IPS-NIHi11 (cell line): ENCODE measurements at places on chromosomes 5 and 9.

DNA sequence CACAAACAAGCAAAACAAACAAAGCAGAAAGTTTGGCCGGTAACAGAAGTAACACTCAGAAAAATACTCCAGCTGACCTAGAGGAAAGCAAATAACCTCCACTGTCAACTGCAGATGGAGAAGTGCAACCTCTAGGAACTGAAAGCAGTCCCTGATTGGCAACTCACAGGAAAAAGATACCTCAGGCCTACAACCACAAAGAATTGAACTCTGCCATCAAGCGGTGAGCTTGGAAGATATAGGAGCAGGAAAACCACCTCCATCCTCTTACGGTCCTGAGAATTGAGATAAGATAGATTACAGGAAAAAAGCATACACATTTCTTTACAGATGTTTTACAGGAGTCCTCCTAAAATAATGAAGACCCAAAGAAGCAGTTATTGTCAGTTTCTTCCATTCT lies 184.5 kb downstream of the PDZD2 start:
- DNase-seq: no peak

GRCh38 chr5:38905516-38905915 lies 59.7 kb downstream of the OSMR start:
- DNase-seq: no peak

GRCh38 chr9:38200431-38200830 lies 131.4 kb upstream of the SHB start:
- no peak for DNase-seq

DNA sequence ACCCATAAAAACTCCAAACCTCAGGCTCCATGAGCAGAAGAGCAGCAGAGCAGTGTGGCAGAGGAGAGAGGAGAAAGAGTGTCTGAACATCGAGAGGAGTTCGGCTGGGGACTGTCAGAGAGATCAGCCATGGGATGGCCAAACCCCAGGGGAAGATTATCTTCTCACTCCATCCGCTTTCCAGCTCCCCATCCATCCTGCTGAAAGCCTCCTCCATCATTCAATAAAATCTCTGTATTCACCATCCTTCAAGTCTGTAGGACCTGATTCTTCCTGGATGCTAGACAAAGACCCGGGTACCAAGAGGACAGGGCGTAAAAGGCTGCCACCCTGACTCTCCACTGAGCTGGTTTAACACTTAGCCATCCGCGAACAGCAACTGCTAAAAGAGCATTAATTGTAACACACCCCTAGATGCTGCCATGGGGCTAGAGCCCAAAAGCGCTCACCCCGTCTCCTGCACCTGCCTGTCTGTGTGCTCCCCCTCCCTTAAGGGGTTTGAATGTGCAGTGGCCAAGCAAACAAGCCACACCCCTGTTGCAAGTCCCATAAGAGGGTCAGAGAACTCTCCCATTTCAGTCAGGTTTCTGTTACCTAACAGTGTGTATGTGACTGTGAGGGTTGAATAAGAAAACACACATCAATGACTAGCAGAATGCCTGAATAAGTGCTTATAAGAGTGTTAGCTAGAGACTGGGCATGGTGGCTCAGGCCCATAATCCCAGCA lies 13.9 kb upstream of the SELENOP start:
- DNase-seq: no peak

GRCh38 chr9:4748612-4749011 lies 7.6 kb upstream of the AK3 start:
- DNase-seq: no peak

- DNase-seq: peak; percentile 53
Measured at GRCh38 chr5:147857302-147858129, 21.0 kb upstream of the SCGB3A2 start.

GRCh38 chr9:84397822-84398221 lies 57.3 kb upstream of the SLC28A3 start:
- peak; percentile 12 for DNase-seq

GRCh38 chr5:6705959-6706358 lies 7.3 kb upstream of the TENT4A start:
- DNase-seq: no peak

DNA sequence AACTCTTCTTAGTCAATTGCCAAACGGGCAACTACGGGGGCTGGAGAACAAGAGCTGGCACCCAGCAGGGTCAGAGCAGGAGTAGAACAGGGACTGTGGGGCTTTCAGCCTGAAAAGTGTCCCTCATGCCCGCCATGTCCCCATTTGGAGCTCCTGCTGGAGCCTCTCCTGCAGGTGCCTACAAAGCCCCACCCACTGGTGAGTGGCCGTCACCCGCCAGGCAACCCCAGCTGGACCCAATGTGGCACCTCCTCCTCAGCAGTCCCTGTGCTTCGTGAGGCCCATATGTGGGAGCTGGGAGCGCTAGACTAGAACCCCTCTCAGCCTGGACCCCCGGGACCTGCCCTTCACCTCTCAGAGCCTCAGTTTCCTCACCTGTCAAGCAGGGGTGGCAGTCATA lies 40.9 kb downstream of the VAV2 start:
- no peak for DNase-seq

GRCh38 chr9:35605351-35606137 lies 482 bp downstream of the TESK1 start:
- peak; percentile 87 for DNase-seq

DNA sequence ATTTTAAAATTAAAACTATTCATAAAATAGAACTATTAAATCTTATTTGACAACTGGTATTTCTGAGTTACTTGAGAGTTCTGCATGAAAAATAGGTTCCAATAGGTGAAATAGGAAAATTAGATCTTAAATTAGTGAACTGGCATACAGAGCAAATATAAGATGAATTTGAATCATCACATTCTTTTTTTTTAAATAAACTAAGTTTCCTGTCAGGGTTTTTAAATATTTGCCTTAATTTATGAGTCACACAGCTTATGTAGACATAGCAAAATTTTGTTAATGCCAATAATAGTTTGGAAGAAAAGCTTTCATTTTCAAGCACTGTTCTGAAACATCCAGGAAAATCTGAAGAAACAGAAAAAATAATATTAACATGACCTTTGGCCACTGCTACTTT lies 311.7 kb upstream of the HAPLN1 start:
- no peak for DNase-seq

GRCh38 chr5:96439477-96440184 lies 6.6 kb upstream of the PCSK1 start:
- no peak for DNase-seq

- no peak for DNase-seq
Measured at GRCh38 chr9:5617749-5618148, 11.2 kb upstream of the RIC1 start.

- DNase-seq: no peak
Measured at GRCh38 chr9:136531904-136532798, 13.7 kb downstream of the NOTCH1 start.

- no peak for DNase-seq
Measured at GRCh38 chr5:3377831-3378230, 217.8 kb upstream of the IRX1 start.
